Urinary bladder (tissue), 4 donors: ENCODE measurements at places on chromosomes 1 and 21.

GRCh38 chr1:22107126-22107525 is 35.8 kb downstream of the WNT4 start:
- DNase-seq, result no peak

DNA sequence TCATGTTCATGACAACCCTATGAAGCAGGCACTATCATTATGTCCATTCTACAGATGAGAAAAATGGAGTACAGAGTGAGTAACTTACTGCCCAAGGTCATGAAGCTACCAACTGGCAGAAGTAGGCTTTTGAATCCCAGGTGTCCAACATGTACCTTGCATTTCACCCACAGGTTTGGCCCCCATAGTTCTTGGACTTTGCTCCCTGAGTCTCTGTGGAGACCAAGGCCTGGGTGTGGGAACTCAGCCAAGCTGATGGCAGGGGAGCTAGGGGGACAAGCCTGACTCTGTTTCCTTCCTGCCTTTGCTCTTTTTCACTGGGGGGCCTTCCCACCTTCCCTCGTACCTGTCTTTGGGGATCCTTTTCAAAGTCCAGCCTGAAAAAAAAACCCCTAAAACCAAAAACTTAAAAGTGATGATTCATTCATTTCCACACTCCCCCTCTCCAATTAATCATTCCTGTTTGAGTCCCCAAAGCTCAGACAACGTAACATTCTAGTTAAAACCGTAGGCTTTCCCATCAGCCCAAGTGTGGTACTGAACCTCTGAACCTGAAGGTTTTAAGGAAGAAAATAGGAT is 8.5 kb upstream of the TTC22 start:
- no peak for DNase-seq

GRCh38 chr1:7541629-7542028 is 229.5 kb upstream of the VAMP3 start:
- no peak for DNase-seq

- DNase-seq, result no peak
Observed at GRCh38 chr1:197017558-197018146, 40.3 kb downstream of the CFHR5 start.

- no peak for DNase-seq
Observed at GRCh38 chr1:201481004-201481380, 12.0 kb upstream of the PHLDA3 start.

GRCh38 chr1:55775007-55775406 is 559.8 kb upstream of the USP24 start:
- DNase-seq, result no peak

GRCh38 chr1:207097871-207098324 is 6.1 kb upstream of the C4BPA start:
- DNase-seq, result no peak

DNA sequence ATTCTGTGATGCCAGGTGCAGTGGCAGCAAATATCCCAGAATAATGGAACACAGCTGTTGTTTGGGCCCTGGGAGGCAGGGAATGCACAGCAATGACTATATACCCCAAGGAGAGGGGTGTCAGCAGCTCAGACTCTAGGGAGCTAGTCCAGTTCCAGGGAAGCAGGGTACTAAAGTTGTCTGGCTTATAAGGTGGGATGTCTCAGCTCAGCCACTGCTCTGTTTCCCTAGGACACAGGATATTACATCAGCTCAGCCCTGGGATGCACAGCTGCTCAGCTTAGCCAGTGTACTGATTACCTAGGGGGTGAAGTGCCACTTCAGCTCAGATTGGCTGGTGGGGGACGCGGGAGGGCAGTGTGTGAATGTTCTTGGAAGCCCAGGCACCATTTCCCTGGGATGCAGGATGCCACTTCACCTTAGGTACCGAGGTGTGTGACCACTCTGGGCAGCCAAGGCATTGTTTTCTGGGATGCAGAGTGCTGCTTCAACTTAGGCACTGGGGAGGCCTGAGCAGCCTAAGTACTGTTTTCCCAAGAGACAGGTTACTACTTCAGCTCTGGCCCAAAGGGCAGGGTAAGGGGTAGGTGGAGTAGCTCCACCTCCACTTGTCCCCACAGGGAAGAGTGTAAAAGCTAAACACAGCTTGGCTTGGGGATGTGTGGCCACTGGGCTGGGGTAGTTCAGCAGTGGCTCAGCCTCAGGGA is 59.4 kb downstream of the DIPK1A start:
- DNase-seq, result no peak

DNA sequence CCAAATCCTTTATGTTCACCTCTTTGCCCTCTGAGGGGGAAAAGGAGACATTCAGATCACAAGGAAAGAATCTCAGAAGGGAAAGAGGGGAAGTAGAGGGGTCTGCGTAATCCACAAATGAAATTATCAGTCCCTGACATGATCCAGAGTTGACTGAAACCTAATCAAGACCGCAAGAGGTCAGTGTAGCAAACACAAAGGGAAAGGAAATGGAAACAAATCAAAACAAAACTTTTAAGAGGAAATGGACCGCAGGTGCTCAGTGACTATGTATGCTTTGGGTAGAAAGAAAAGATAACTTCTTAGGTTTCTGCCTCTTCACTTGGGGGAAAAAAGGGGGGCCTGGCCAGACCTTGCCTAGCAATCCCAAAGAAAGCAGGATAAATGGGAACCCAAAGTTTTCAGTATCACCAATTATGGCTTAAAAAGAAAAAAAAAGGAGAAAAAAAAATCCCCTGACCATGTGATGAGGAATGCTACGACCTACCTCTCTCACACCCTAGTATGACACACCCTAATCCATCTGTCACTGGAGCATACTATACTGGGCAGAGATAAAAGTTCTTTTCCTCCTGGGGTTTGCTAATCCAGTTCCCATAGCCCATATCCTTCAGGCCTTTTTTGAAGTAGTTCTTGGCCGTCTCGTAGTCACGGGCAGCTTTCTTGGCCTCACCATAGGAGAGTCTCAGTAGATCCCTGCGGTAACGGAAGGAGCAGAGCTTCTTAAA is 16.9 kb downstream of the CHRNB2 start:
- no peak for DNase-seq

GRCh38 chr1:77538956-77539518 is 143.4 kb downstream of the ZZZ3 start:
- no peak for DNase-seq

GRCh38 chr1:95171270-95172245 is 54.4 kb downstream of the TLCD4 start:
- DNase-seq, result no peak

DNA sequence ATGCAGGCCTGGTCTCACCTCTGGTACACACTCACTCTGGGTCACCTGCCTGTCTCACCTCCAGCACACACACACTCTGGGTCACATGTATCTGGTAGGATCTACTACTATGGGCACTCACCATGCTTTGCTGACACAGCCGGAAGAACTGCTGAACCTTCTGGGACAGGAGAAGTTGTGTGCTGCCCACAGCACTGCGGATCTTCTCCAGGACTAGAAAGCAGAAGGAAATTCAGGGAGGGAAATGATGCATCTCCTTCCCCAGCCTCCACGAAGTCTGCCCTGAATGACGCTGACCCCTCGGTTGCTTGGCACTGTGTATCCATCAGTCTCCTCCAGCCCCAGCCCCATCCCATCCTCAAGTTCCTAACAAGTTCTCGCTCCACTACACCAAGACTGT is 7.9 kb upstream of the SMIM12 start:
- no peak for DNase-seq

GRCh38 chr21:21175798-21176334 is 177.7 kb downstream of the NCAM2 start:
- DNase-seq, result no peak

DNA sequence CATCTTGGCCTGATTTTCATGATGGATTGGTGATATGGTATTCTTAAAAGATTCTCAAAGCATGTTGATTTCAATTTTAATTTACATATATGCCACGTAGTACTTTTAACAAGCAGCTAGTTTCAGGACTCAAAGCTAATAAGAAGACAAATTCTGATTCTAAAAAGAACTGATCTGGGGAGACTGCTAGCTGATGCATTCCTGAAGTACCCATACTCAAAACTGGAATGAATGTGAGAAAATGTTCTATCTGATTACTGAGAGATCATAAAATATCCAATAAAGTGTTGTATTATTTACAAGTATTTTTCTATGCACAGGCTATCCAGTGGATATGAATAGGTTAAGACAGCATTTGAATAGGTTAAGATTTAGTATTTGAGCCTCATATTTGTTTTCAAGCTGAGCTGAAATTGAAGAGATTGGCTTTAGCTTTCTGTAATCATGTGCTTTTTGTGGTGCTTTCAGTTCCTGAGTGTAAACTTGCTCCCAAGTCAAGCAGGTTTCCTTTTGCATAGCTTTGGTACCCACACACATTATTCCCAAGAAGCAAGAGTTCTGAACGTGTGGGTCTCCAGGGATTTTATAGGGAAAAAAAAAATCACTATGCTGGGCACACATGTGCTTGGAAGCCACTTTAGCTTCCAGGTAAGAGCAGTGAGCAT is 114.1 kb downstream of the VPS13D start:
- no peak for DNase-seq

DNA sequence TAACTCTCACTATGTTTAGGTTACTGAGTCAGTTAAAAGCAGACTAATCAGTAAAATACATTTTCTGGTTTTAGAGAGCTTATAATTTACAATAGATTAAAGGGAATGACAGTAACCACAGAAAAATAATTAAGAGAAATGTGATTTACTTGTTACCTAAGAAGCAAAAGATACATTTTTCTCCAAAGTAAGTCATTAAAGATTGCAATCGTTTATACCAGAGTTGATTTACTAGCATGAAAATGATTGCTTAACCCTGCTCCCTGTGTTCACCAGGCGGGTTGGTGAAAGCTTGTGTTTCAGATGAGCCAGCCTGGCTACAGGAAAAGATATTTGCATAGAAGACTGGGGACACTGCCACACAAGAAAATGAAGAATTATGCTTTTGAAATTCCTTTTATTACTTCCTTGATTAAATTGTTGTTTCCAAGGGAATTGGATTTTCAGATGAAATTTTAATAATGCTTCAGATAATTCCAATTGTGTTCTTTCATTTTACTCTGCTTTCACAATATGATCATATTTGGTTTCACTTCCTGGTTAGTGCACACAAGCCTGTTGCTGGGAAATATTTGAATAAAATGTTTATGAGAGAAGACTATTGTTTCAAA is 27.9 kb downstream of the LRRC8B start:
- no peak for DNase-seq

GRCh38 chr1:50228871-50229384 is 120.2 kb downstream of the ELAVL4 start:
- DNase-seq, result no peak

DNA sequence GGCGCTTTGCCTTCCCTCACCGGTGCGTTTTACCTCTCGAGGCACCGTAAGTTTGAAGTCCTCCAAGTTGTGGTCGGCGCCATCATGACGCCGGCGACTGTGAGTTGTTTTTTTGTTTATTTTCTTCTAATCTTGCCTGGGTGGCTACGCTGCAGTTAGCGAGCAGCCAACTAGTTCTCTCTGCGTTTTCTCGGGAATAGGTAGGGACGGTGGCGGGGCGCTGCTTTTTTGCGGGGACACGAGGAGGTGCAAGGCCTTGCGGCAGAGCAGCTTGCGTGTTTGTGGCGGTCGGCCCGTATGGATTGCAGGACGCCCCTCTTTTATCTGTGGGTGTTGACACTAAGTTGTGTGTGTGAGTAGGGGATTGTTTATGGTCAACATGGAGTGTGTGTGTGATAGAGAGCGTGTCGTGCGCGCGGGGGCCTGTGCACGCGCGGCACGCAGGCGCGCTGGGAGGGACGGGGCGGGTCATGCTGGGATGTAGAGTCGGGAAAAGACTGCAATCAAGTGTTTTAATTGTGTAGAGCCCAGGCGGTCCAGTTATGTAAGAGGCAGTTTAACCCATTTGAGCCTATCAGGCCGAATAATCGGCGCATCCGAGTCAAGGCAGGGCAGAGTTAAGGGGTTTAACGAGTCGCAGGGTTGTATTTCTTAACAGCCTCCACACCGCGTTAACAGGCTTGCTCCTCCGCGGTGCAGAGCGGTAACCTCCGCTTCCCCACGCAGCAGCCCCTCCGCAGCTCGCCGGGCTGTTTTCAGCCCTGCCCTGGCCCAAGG is 1.2 kb upstream of the NEGR1 start:
- peak; percentile 49 for DNase-seq

DNA sequence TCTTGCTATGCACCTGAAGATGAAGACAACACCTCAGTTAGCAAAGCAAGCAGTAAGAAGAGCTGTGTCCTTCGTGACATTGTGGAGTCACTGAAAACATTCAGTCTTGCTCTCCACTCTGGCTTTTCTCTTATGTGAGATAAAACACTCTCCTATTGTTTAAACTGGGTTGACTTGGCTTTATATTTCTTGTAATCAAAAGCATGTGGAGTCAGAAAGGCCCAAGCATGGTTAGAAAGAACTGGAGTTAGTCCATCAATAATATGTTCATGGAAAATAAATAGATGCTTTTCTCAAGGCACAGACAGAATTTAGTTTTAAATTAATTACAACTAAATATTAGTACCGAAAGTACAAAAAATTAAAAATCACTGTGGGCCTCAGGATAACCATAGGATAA is 61.7 kb downstream of the UBE2U start:
- no peak for DNase-seq

GRCh38 chr1:247386217-247386616 is 29.8 kb upstream of the NLRP3 start:
- no peak for DNase-seq

DNA sequence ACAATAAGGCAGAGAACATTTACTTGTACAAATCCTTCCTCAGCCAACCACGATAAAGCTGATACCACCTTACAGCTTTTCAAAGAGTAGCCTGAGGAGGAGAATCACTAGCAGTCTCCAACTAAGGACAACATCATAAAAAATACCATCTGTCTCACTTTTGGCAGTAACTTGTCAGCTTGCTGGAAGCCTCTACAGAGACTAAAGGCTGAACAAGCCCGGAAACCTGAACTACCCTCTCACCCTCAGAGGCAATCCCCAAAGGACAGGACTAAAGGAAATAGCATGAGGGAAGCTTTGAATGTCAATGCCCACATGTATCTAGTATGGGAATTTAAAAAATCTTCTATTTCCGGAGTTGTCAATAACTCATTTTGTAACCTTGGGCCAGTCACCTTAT is 10.6 kb downstream of the SRSF4 start:
- DNase-seq, result no peak

GRCh38 chr1:234871710-234872271 is 256.8 kb downstream of the TOMM20 start:
- no peak for DNase-seq
